ENCODE measurements at places on chromosomes 5 and 9.

- no peak for DNase-seq
Measured at GRCh38 chr9:115969096-115969495, 184.5 kb upstream of the PAPPA start.

DNA sequence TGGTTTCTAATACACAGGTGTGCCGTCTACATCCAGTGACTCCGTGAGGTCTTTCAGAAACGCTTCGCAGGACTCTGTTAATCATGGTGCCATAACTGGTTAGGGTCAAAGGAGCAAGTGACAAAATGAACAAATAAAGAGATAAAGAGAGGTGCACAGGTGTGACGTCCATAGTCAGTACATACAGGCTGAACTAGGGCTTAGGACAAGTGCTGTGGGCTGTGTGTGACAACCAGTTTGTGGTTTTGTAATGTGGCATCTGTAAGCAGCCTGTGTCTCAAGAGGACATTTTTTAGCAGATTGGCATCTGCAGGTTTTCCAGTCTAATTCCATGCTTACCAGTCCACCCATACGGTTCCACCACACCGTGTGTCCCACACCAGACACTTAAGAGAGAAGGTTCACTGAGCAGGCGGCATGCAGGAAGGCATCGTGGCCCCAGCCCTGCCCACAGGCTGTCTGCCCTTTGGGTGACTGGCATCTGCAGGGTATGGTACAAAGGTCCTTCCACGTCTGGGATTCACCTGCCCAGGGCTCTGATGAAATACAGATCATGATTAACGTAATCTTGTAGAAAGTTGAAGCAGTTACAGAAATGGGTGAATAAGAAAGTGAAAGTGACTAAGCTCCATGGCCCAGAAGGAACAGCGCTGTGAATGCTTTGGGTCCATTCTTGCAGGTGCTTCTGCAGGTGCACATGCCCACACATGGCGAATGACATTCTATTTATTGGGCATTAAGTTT, 26.9 kb downstream of the SRD5A1 start:
- DNase-seq = no peak

GRCh38 chr5:102969641-102970040, 150.3 kb downstream of the GIN1 start:
- DNase-seq = no peak

DNA sequence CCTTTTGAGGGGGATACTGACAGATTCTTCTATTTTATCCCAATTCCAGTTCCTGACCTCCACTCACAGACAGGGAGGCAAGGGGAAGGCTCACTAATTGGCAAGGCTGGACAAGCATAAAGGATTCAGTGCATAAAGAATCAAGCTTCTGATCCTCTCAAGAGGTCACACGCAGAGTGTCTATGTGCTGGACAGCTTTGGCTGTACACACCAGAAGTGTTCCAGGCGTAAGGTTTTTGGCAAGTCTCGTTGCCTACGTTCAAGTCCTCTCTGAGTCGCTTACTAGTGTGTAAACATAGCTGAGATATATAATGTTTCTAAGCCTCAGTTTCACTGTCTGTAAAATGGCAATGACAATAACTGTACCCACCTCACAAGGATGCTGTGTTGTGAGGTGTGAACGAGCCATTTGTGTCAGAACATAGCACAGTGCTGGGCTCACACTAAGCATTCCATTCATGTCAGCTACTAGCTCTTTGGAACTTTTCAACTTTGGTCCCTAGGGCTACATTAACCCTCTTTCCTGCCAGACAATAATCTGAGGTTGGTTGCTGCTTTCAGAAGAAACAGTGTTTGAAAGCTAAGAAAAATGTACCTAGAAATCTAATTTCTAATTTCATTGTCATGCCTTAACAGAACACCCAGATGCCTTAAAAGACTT, 52.1 kb downstream of the PALM2AKAP2 start:
- DNase-seq = no peak

GRCh38 chr9:131258698-131259431, 17.4 kb downstream of the FAM78A start:
- DNase-seq = no peak

DNA sequence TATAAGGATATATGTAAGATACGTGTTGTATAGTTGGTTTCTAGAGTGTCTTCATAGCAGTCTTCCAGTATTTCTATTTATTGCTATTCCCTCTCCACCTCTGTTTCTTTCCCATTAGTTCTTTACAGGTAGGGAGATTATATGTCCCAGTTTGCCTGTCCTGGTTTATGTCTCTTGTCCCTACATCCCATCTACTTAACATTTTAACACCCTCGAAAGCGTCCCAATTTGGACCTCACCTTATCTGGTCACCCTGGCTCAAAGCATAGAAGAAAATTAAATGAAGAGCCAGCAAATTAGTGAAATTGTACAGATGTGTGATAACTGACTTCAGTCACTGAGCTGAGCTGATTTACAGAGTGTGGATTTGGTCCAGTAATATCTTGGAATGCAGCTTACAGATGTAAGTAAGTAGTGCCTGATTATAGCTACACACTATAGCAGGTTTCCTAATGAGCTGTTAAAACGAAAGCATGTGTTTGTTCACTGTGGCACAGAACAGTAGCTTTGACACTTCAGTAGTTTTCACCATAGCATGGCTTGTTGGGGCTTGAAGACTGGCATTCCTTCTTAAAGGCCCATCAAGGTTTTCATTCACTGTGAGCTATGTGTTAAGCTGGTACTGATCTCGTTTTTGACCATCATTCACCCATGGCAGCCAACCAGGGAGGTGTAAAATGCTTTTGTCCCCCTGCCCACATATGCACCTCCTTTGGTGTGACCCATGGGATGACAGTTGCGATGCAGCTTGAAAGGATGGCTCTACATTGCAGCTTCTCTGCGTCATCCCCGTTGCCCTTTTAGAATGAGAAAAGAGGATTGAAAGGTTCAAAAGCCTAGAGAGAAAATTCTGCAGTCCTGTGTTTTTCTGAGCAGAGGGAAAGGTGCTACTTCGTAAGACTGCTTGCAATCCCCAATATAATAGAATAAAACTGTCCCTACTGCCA, 192.1 kb upstream of the DMRT1 start:
- no peak for DNase-seq

- DNase-seq = no peak
Measured at GRCh38 chr9:32431940-32432555, 47.6 kb downstream of the ACO1 start.

- no peak for DNase-seq
Measured at GRCh38 chr5:122895141-122895540, 49.7 kb downstream of the SNX24 start.

GRCh38 chr5:40486437-40487275, 193.1 kb upstream of the PTGER4 start:
- DNase-seq = no peak

GRCh38 chr5:9544502-9545135, 1.3 kb downstream of the SEMA5A start:
- no peak for DNase-seq

- DNase-seq = no peak
Measured at GRCh38 chr5:56358703-56359681, 125.9 kb upstream of the ANKRD55 start.

- DNase-seq = no peak
Measured at GRCh38 chr5:128772356-128772755, 192.9 kb upstream of the SLC27A6 start.

- DNase-seq = no peak
Measured at GRCh38 chr9:112028242-112029221, 131.9 kb downstream of the UGCG start.

DNA sequence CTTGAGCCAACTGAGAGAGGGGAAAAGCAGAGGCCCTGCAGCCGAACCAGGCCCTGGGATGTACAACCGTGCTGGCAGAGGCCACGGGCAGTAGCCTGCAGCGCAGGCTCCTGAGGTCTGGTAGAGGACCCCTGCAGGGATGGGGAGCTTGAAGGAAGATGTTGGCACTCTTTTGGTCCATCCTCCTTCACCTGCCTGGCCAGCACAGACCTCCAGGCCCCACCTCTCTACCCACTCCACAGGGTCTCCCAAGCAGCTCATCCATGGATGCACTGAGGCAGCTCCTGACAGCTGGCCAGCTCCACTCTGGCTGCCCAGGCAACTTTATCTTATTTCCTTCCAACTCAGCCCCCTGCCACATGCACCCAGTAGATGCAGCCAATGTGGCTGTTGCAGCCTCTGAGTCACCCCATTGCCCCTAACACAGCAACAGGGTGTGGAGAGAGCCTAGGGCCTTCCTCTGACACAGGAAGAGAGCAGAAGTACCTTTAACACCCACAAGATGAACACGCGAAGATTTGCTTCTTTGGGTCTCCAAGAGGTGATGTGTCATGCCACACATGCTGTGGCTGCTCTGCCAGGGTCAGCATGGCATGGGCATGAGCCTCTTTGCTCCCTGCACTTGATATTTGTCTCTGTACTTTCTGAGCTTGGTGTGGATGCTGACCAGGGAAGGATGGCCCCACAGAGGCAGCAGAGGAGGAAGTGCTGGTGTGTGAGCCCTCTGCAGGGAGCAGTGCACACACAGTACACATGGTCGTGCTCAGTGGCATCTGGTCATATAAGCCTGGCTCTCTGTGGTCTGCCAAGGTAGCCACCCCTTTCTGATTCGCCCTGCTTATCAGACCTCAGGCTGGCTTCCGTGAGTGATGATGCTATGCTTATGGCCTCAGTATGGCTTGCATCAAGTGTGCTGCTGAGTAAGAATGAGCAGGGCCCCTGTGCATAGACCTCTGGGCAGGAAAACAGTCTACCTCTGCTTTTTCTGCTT, 117.2 kb downstream of the NRG2 start:
- DNase-seq = no peak

- no peak for DNase-seq
Measured at GRCh38 chr5:2602451-2603271, 148.8 kb downstream of the IRX2 start.

DNA sequence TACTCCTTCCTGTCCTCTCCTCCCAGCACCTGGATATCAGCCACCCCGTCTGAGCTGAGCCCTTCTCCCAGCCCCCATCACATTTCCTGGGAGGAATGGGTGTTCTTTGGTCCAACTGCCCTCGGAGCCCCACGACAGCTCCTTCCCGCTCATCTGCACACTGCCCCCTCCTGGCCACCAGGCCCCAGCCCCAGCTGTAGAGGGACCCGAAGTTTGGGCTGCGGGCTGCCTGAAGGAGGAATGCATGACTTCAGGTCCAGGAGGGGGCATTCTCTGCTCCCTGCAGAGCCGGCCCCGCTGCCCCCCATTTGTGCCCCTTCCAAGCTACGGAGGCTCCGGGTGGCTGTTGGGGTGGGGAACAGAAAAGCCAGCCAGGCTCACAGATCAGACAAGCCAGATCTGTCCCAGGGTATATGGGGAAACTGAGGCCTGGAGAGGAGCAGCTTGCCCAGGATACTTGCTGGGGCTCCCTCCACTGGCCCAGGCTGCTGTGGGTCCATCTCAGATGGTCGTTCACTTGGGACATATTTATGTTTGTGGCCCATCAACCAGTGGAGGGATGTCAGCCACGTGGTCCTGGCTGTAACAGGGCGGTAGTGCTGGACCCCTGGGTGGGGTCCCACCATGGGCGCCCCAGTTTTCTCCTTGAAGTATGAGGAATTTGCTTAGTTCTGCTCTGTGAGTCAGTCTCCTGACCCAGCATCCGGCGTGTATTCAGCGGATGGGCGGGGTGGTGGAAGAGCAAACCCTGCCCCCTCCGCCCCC, 33.1 kb downstream of the DAB2IP start:
- no peak for DNase-seq

DNA sequence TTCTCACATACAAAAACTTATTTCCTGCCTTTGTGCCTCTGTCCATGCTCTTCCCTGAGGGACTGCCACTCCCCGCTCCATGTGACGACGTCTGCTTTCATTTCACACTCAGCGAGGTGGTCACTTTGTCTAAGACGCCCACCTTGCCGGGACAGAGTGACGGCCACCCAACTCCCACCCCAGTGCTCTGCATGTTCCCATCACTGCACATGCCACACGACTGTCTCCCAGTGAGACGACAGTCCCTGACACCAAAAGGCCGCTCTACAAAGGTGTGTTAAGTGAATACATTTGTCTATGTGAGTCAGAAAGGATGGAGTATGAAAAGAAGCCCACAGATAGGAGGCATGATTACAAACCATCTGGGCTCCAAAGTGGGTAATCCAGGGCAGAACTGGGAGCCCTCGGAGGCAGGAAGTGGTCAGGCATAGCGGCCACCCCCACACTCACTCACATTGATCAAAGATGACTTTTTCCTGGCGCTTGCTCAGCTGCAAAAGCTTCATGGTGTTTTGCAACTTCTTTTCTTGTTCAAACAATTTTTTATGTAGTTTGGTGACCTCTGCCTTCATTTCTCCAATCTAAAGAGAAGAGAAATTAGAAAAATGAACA, 185.8 kb downstream of the CDK5RAP2 start:
- no peak for DNase-seq

- no peak for DNase-seq
Measured at GRCh38 chr9:107060062-107060461, 197.1 kb downstream of the ZNF462 start.

GRCh38 chr9:136107155-136107952, 11.3 kb downstream of the TMEM250 start:
- no peak for DNase-seq

DNA sequence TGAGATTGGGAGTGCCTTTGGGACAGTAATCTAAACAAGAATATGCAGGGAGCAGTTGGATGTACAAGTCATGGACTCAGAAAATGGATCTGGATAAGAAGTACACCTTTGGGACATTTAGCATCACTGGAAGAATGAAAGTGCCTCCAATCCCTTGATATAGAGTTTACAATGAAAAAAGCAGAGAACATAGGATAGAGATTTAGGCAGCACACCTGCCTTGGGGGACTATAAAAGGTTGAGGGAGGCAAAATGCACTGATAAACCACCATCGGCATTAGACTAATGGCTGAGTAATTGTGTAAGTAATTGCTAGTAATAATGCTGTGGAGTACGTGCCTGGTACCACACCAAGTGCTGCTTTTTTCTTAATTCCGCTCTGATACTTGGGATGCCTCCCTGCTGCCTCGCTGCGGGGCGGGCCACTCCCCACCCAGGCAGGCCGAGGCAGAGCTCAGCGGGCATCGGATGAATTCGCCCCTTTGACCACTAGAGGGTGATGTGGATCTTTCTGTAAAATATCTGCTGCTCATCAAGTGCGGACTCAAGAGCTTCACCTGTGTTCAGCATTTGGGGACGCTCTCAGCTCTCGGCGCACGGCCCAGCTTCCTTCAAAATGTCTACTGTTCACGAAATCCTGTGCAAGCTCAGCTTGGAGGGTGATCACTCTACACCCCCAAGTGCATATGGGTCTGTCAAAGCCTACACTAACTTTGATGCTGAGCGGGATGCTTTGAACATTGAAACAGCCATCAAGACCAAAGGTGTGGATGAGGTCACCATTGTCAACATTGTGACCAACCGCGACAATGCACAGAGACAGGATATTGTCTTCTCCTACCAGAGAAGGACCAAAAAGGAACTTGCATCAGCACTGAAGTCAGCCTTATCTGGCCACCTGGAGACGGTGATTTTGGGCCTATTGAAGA, 99.9 kb downstream of the ANKRD18B start:
- peak; percentile 47 for DNase-seq

DNA sequence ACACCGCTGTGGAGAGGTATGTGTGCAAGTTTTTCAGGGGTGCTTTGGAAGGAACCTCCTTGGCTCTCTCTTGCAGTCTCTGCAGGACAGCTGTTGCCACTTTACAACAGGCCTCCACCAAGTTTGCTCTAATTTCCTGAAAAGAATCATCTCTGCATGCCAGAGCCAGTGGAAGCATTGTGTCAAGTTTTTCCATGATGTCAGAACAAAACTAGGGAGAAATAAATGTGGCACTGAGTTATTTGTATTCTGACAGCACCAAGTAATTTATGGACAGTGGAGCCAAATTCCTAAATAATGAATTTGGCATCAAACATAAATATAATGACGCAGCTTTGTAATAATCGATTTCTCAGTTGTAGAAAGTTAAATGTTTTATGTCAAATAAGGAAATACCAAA, 146.9 kb downstream of the KIAA0825 start:
- no peak for DNase-seq
